ENCODE measurements at places on chromosomes 6 and 20.

GRCh38 chr6:167860550-167861226 lies 34.0 kb downstream of the AFDN start:
- DNase-seq: no peak

- no peak for DNase-seq
Measured at GRCh38 chr6:12090714-12091113, 78.6 kb downstream of the HIVEP1 start.

GRCh38 chr20:63032861-63033793 lies 26.4 kb upstream of the BHLHE23 start:
- DNase-seq: peak; percentile 76

- no peak for DNase-seq
Measured at GRCh38 chr6:14326774-14327173, 209.2 kb downstream of the CD83 start.
